ENCODE measurements at places on chromosomes 1 and 21. TPM values are rescaled to one million over a fixed set of nuclear protein-coding genes. Genes with fewer than 3 reads are reported as not detected.
A peak's percentile ranks its signal among the peaks of the same experiment; 100 is the strongest.

DNA sequence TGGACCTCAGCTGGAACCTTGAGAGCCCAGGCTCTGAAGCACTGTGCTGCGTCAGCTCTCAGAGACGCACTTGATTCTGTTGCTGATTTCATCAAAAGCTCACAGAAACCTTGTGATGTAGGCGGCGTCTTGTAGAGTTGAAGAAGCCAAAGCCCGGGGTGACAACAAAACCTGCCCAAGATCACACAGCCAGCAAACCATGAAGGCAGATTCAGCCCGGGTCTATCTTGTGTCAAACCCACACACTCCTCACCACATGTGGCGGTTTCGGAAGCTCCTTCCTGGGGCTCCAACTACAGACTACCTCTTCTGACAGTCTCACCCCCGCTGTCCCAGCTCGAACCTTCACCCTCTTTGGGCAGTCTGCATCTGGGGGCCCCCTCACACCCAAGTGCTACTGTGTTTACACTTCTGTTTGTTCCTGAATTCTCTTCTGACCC, 50.4 kb downstream of the TENT5C start:
- peak; percentile 94 for DNase-seq

DNA sequence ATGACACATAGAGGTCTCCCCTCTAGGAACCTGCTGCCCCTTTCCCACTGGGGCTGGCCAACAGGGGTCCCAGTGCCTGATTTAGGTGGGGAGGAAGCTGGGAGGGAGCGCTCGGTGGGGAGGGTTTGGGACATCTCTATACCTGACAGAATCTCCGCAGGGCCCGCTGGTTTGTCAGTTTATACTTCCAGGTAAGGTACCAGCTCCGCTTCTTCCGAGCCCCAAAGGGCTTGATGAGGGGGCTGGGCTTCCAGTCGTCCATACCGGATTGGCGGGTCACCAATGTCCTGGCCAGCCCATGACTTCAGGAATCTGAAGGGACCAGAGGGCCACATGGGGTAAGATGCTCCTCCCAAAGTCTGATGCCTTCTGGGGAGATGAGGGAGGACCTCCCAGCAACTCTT, 672 bp downstream of the POMGNT1 start:
- no peak for DNase-seq

- DNase-seq: no peak
These were observed 1.9 kb downstream of the DHRS3 start for GRCh38 chr1:12615865-12616708.

DNA sequence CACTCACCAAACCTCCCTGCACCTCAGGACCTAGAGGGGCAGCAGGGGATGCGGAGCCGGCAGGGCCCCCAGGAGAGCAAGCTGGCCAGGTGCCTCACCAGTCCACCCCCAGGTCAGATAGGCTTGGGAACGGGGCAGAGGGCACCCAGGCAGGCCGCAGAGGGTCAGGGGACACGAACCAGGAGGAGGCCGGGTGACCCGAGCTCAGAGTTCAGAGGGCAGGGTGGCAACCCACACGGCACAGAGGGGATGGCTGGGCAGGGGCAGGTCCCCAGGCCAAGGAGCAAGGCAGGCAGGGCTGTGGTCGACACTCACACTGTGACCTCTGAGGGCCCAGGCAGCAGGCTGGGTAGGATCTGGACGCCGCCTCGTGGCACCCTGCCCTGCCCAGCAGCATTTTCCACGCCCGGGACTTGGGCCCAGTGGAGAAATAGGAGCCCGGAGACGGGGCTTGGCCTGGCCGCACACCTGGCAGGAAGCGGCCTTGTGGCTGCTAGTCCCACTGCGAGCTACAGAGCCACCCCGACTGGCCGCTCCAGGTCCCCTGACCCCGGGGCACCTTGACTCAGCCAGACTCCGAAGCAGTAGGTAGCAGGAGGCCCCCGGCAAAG, 5.3 kb downstream of the DVL1 start:
- no peak for DNase-seq

CLIC6 gene
- total RNA-seq: 0.21 TPM

C1orf226 gene
- total RNA-seq: not detected

SLC1A7 gene
- not detected for total RNA-seq

ST6GALNAC5 gene
- not detected for total RNA-seq

Measured in activated CD8-positive, alpha-beta T cell treated with anti-CD3 and anti-CD28 coated beads, Interleukin-2, amount 10 ng/mL, durations not matched to agents 7 days and 5 days (primary cell).